Stimulated activated CD8-positive, alpha-beta memory T cell treated with anti-CD3 and anti-CD28 coated beads, Interleukin-2, amount 100 ng/mL, for 48 hours (primary cell): ENCODE measurements at places on chromosomes 16 and 17.

- DNase-seq: no peak
These were observed 82.8 kb downstream of the PLCG2 start for GRCh38 chr16:81861915-81862314.

GRCh38 chr17:50763716-50764475, 3.4 kb downstream of the ANKRD40CL start:
- DNase-seq: no peak

- DNase-seq: no peak
These were observed 15.5 kb downstream of the NEUROD2 start for GRCh38 chr17:39591958-39592954.

- no peak for DNase-seq
These were observed 19.5 kb downstream of the RAP1GAP2 start for GRCh38 chr17:2815781-2816185.

DNA sequence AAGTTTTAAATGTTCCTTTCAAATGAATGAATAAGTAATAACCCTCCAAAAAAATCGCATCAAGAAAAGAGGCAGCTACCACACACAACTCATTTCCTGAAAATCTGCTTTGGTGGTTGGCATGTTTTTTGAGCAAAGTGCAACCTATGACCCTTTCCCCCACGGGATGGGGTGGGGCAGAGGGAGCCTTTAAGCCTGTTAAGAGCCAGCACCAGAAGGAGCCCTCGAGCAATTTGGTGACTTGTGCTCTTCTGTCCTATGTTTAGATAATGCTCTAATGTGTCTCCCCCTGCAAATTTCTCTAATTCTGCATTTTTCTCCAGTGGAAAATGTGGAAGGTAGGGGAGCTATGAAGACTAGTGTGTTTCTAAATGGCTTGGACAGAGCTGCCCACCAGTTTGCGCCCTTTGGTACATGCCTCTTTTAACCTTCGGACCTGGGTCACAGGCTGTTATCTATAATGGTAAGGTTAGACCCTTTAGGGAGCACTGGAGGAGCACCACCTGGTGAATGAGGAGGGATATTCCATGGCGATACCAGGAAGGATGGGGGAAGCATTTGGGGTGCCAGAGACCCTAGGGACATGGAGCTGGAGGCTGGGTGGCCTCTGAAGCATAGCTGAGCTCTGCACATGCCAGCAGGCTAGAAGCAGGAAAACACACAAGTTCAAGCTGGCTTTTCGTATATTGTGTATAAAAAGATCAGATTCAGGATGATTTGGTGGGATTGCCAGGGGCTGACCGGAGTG, 1.6 kb downstream of the PYCARD start:
- DNase-seq: no peak
